ENCODE measurements at places on chromosomes 12 and 14. TPM values are rescaled to one million over a fixed set of nuclear protein-coding genes. Genes with fewer than 3 reads are reported as not detected.

The KRT75 gene
- total RNA-seq: 0.02 TPM

The RPGRIP1 gene
- total RNA-seq: not detected

The KRT76 gene
- not detected for total RNA-seq

The TAS2R9 gene
- total RNA-seq: not detected

The MUCL1 gene
- not detected for total RNA-seq

The ZNF839 gene
- 4.6 TPM for total RNA-seq

The PLEKHH1 gene
- total RNA-seq: 1.8 TPM

The PRMT5 gene
- total RNA-seq: 67.3 TPM

The RNU4-1 gene
- total RNA-seq: not detected

The HOXC6 gene
- total RNA-seq: 2.5 TPM

The KERA gene
- total RNA-seq: not detected

Data from M059J (cell line).